ENCODE measurements at places on chromosomes 16 and 17.

DNA sequence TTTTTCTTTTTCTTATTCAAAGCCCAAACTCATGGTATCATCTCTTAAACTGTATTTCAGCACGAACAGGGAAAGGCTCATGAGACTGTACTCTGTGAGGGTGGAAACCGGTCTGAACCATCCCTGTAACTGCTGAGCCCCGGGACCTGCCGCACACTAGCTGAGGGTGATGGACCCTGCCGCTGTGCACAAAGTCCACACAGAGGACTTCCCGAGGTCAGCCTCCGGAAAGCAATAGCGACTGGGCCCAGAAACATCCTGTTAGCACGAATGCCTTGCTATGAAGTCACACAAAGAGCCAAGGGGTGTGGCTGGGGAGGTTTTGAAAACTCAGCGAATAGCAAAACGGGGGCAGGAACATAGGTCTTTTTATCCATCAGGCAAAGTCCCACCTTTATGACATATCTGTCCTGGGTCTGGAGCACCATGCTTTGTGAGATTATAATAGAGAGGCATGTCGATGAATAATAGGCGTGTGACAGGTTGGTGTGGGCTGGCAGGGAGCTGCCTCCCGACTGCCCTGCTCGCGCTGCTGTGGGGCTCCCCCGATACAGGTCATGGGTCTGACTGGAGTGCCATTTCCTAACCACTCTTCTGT, 33.4 kb downstream of the CDK5R1 start:
- peak; percentile 52 for DNase-seq

GRCh38 chr17:32006957-32007462, at the start of gene LRRC37B:
LRRC37B (plus strand) TSS chr17:32007383; CDS start chr17:32021393, 14,010 bp downstream.
- DNase-seq: peak; percentile 85

DNA sequence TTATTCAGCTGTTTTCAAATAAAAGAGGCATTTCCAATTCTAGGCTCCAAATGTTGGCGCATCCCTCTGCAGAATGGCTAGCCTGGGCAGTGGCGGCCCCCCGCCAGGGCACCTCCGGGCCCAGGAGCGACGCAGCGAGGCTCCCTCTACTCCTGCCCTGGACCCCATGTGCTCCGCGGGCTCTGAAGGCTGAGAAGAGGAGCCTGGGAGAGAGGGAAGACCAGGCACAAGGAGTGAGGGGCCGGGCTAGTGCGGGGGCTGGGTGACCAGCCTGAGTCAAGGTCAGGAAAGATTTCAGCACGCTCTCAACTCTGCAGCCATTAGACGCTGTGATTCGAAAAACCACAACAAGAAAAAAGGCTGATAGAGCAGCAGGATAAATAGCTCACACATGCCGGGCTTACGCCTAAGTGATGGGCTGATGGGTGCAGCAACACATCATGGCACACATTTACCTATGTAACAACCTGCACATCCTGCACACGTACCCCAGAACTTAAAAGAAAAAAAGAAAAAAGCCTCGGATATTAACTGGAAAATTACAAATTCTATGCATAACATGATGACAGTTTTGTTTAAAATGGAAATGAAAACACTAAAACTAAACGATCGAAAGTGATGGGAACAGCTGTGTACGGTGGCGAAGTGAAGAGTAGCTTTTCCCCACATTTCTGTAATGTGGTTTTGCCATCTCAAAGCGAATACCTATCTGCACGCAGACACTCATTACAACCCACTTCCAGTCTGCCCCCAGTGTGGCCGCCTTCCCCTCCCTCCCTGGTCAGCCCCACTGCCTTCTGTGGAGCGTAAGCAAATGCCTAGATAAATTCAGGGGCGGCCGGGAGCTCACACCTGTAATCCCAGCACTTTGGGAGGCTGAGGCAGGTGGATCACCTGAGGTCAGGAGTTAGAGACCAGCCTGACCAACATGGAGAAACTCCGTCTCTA, 44.4 kb downstream of the MAP1LC3B start:
- no peak for DNase-seq

GRCh38 chr16:27600381-27600780, 50.4 kb downstream of the KATNIP start:
- no peak for DNase-seq

DNA sequence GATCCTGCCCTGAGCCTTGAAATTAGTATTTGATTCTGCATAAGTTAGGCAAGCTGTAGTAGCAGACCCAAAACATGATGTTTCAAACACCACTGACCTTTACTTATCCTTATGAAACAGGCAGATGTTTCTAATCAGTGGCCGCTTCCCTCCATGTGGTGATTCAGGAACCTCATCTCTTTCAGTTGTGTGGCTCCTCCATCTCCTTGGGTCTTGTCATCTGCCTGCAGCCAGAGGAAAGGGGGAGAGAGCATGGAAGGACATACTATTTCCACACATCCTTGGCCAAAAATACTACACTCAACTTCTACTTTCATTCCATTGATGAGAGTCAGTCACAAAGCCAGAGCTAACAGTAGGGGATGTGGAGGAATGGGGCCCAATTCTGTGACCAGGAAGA, 41.6 kb upstream of the IRX6 start:
- no peak for DNase-seq

DNA sequence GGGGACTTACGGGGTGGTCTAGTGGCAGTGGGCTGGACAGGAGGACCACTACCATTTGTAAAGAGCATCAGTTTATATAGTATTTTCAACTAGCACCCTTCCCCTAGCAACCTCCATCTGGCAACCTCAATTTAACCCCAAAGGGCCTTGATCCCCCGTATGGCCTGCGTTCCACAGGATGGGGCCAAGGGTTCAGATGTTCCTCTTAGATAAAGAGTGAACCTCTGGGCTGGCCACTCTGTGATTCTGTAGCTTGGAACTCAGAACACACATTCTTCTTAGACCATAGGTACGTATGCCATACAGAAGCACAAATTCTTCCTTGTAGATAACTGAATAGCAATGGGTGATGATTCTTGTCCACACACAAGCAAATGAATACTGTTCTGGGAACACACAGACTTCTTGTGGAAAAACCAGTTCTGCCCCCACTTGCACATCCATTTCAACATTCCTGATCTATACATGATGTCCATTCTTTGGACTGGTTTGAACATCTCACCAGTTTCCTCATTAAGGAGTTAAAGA, 1.9 kb upstream of the GGA2 start:
- no peak for DNase-seq

DNA sequence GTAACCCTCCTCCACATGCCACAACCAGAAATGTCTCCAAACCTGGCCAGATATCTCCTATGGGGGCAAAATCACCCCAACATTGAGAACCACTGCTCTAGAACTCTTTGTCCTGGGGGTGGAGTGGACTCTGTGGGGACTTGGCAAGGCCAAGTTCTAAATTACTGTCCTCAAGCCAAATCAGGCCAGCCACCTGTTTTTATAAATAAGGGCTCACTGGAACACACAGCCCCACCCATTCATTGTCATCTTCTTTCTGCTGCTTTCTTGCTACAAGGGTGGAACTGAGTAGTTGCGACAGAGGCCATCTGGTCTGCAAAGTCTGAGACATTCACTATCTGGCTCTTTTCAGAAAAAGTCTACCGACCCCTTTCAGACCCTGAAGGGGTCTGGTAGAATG, 26.8 kb upstream of the TMEM220 start:
- no peak for DNase-seq

GRCh38 chr17:62062302-62062701, 2.8 kb downstream of the MED13 start:
- no peak for DNase-seq

- no peak for DNase-seq
Measured at GRCh38 chr17:82243648-82244412, 15.0 kb downstream of the SLC16A3 start.

DNA sequence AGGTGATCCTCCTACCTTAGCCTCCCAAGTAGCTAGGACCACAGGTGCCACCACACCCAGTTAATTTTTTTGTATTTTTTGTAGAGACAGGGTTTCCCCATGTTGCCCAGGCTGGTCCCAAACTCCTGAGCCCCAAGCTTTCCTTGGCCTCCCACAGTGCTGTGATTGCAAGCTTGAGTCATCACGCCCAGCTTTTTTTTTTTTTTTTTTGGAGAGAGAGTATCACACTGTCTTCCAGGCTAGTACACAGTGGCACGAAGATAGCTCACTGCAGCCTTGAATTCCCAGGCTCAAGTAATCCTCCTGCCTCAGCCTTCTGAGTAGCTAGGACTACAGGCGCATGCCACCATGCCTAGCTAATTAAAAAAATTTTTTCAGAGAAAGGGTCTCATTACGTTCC, 27.2 kb downstream of the HEATR9 start:
- DNase-seq: no peak

- no peak for DNase-seq
Measured at GRCh38 chr16:12255473-12255872, 278.9 kb downstream of the SNX29 start.

DNA sequence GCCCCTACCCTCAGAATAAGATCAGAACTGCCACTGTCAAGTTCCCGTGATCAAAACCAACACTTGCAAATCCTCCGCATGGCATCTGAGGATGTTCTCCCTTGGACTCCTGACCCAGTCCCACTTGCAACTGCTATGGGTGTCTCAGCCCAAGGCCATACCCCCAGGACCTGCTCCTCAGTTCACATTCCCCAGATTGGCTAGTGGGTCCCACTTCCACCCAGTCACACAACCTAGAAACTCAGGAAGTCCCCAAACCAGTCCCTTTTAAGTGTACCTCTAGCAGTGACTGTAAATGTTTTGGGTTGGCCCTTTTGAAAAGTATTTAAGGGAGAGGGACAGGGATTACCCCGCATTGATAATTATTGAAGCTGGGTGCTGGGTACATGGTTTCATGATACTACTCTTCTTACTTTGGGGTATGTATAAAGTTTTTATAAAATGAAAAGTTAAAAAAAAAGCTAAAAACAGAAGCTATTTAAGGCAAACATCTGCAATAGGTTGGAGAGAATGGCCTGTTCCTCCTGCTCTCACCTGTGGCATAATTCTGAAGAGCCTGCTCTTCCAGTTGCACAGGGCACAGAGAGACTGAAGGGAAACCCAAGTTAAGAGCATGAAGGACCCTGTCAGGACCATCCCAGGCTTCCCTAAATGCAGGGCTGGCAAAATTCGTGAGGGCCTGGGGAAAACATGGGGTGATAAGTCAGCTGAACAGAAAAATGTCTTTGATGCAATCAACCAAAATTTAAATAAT, 42.5 kb downstream of the ERN1 start:
- no peak for DNase-seq

- no peak for DNase-seq
Measured at GRCh38 chr17:11336290-11336689, 95.3 kb downstream of the SHISA6 start.

DNA sequence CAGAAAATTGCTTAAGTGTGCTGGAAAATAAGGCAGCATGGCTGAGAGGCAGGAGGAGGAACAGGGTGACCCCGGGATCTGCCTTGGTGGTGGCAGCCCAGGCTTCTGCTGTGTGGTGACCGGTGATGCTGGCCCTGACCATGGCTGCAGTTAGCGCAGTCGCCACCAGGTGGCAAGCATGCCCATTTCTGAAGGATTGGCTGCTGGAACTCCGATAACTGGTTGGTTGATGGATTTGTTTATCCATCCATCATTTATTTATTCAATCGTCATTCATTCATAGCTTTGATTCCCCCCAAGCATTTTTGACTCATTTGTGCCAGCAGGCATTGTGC, 29.1 kb upstream of the ITGA3 start:
- DNase-seq: peak; percentile 69

DNA sequence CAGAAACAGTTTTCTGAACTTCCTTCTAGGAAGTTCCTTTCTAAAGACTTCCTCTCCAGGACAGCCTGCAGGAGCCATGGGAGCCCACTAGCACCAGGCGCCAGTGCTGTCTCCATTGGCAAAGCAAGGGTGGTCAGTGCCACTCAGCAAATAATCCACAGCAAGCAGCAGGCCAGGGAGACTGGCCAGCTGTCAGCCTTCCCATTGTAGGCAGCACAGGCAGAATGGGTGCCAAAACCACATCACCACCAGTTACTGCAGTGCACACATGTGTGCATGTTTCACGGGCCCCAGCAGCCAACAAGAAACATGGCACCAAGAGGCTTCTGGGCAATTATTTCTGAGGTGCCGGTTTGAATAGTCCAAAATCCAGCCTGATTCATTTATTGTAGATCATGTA, 26.7 kb downstream of the DNASE1 start:
- DNase-seq: no peak

DNA sequence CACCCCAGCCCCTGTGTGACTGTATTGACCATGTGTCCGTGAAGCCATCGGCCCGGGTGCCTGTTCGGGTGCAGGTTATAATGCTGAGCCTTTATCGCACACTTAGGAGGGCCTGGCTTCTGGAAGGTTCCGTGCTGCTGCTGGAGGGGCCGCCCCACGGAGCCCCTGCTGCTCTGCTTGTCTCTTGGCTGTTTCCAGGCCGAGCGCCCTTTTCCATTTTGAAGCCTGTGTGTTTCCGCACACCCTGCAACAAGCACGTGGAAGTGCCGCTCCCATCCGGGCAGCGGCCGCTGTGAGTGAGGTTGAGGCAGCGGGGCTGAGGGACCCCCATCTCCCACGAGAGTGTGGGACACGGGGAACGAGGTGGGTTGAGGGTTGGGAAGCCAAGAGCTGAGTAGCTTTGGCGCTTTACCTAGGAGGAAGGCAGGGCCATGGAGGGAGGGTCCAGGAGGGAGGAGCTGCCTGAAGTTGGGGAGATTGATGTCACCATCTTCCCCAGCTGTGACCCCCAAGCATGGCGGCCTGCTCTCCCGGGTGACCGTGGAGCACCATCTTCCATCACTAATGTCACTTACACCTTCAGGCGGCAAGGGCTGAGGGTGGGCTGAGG, 200.1 kb upstream of the GSE1 start:
- DNase-seq: no peak

DNA sequence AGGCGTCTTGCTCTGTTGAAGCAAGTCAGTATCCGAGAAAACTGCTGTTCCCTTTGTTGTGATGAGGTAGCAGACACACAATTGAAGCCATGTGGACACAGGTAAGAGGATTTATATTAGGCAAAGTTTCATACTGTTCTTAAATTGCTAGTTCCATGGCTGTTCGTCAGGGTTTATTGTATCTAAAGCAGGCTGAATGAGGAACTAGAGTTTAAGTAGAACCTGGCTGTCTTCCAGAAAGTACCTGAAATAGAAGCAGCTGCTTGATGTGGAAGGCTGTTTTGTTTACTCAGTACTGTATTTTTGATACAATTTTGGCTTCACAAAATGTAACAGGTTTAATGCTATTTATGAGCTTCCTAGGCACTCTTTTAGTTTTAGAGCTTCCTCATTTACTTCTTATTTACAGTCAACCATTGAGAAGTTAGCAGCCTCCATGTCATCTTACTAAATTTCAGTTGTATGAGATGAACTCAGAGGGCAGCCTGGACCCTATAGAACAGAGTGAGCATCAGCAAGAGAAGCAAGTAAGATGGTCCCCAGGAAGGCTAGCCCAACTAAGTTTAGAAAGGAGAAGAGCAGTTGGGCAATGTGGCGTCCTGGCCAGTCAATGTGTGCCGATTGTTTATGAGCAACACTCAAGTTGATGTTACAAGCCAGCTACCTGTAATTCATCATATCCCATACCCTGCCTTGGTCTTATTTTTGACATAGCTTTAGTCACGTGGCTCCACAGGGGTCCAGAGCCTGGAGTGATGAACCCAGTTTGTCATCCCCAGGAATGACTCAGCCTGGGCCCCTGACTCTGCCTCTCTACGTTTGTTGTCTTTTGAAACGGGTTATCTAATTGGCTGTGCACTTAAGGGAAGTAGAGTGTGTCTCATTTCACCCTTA, 9.7 kb upstream of the ARL2BP start:
- no peak for DNase-seq

All from activated effector memory CD4-positive, alpha-beta T cell treated with Interleukin-2 at 50 U/mL for 16 hours (primary cell).